ENCODE measurements at places on chromosomes 16 and 17.

DNA sequence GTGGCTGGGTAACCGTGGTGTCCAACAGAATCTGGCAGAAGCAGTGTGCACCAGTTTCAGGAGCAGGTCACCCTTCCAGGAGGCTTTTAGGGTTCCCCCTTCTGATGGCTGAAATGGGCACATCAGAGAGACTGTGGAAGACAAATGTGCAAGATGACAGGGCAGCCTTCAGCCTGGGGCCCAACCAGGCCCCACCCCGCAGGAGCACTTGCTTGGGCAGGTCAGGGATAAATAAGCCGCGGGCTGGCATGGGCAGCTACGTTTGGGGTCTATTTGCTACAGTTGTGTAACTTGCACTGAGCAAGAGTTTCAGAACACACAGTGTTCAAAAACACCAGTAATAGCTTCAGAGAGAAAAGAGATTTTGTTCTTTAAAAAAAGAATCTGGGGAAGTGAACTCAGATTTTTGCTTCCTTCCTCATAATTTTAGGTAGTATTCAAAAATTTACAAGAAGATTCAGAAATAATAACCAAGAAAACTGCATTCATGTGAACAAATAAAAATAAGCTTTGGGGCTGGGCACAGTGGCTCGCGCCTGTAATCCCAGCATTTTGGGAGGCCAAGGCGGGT is 44.9 kb upstream of the BAHCC1 start:
- no peak overlapping the region for H3K27ac ChIP-seq
- H3K36me3 ChIP-seq: no peaks in the 10 kb centered on the region
- H3K4me1 ChIP-seq: peaks cover 6% of the 10 kb centered on the region
- no peak overlapping the region for H3K4me3 ChIP-seq
- DNase-seq: no peak

DNA sequence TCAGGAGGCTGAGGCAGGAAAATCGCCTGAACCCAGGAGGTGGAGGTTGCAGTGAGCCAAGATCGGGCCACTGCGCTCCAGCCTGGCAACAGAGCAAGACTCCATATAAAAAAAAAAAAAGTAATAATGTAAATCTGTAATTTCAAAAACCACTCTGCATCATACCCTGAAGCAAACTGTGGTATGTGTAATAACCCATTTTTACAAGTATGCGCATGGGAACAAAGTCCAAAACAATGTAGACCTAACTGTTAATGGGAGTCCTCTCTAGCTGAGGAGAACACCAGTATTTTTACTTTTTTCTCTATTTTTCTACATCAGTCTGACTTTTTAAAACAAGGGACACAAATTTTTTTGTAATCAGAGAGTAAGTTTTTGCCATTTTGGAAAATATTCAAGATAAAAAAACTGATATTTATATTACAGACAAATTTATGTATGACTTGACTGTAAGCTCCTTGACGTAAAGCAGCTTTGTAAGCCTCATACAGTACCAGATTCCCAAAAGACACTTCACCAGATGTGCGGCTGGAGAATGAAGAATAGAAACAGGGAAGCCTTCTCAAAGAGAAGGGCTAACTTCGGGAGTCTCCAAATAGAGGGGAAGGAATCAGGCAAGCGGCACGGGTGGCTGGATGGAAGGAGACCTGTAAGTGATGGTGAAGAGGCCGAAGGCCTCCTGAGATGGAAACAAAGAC is 25.7 kb downstream of the CMTM4 start:
- H3K36me3 ChIP-seq: no peaks in the 10 kb centered on the region
- H3K4me1 ChIP-seq: no peaks in the 10 kb centered on the region
- H3K27ac ChIP-seq: no peak overlapping the region
- H3K27me3 ChIP-seq: no peaks in the 10 kb centered on the region
- H3K4me3 ChIP-seq: no peak overlapping the region
- no peak for DNase-seq

GRCh38 chr17:8289103-8289397 is 580 bp downstream of the RANGRF start:
- no peak overlapping the region for H3K27ac ChIP-seq
- DNase-seq: no peak
- H3K4me3 ChIP-seq: peak overlapping the region; percentile 74

DNA sequence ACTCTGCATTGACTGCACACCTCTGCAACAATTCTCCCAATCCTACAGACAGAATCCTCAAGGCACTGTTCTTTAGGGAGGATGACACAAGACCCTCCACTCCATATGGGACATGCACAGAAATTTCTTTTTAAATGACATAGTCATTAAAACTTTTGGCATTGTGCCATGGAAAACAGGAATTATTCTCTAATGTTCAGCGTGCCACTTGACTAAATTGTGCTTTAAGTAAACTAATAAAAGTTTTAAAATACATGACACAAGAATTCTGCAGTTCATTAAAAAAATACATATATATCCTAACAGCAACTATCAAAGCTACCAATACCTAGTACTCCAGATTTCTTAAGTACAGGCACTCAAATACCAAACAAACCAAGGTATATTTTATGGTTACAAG is 16.0 kb downstream of the CEP112 start:
- no peaks in the 10 kb centered on the region for H3K4me1 ChIP-seq
- no peaks in the 10 kb centered on the region for H3K36me3 ChIP-seq
- no peaks in the 10 kb centered on the region for H3K27me3 ChIP-seq
- peak; percentile 14 for DNase-seq

- no peak overlapping the region for H3K27ac ChIP-seq
- no peaks in the 10 kb centered on the region for H3K36me3 ChIP-seq
- no peak overlapping the region for H3K4me3 ChIP-seq
- H3K27me3 ChIP-seq: no peaks in the 10 kb centered on the region
These were observed 17.7 kb downstream of the ANKRD11 start for GRCh38 chr16:89472711-89473075.

- no peaks in the 10 kb centered on the region for H3K27me3 ChIP-seq
- peak; percentile 34 for DNase-seq
- peaks cover 14% of the 10 kb centered on the region for H3K4me1 ChIP-seq
These were observed 489 bp downstream of the ZC3H18 start for GRCh38 chr16:88570691-88571092.

DNA sequence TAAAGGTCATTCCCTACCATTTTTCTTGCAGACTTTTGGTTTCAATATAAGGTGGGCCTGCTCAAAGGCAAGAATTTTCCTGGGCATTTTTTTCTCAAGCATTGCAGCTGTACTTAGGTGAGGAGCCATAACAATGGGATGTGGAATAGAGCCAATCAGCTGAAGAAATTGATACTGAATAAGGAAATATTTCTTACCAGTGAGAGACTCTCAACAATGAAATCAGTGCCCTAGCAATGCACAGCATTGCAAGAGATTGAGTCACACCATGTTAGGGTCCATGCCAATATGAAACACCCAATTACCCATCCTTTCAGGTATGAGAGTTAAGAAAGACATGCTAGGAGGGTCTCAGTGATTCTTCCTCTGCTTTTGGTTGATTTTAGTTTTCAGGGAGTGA is 237.6 kb downstream of the SOX9 start:
- H3K4me1 ChIP-seq: no peaks in the 10 kb centered on the region
- H3K27ac ChIP-seq: no peak overlapping the region
- no peaks in the 10 kb centered on the region for H3K36me3 ChIP-seq
- H3K27me3 ChIP-seq: no peaks in the 10 kb centered on the region
- H3K4me3 ChIP-seq: no peak overlapping the region

DNA sequence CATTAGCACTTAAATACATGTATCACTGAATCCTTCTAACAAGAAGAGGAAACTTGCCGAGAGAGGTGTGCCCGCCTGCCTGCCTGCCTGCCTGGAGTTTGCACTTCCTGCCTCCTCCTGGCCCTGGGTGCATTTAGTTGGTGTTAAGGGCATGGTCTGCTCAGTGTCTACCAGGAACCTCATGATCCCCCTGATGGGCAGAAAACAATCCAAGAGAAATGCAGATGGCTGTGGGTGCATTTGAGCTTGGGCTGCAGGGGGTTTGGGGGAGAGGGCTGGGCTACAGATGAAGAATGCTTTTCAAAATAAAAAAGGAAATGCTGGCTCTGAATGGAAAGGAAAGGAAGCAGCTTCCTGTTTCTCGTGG is 10.1 kb downstream of the KSR1 start:
- no peaks in the 10 kb centered on the region for H3K36me3 ChIP-seq
- no peak overlapping the region for H3K27ac ChIP-seq
- DNase-seq: peak; percentile 36
- no peaks in the 10 kb centered on the region for H3K27me3 ChIP-seq
- no peak overlapping the region for H3K4me3 ChIP-seq
- peaks cover 11% of the 10 kb centered on the region for H3K4me1 ChIP-seq

DNA sequence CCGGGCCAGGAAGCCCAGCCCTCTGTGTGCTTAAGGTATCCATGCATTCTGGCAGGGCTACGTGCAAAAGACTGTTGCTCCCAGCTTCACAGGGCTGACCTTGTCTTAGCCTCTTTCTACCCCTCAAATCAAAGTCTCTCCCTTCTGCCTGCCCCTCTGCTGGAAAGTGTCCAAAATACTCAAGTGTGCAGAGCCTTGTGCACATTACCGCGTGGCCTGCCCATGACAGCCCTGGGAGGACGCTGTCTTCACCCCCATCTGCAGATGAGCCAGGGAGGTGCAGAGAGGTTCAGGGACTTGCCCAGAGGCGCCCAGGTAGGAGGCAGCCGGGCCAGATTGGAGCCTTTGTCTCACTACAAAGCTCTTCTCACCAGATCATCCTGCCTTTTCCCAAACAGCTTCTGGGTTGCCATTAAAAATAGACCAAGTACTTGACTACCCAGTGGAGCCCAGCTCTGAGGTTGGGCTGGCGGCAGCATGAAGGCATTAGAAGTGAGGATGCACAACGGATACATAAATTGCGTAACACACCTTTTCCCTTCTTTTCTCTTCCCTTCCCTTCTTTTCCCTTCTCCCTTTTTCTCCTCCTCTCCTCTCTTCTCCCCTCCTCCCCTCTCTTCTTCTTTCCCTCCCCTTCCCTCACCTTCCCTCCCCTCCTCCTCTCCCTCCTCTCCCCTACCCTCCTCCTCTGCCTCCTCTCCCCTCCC is 3.5 kb downstream of the CACNG4 start:
- H3K4me3 ChIP-seq: no peak overlapping the region
- no peak for DNase-seq
- H3K4me1 ChIP-seq: no peaks in the 10 kb centered on the region
- peaks cover 39% of the 10 kb centered on the region for H3K27me3 ChIP-seq
- no peaks in the 10 kb centered on the region for H3K36me3 ChIP-seq

- no peak overlapping the region for H3K27ac ChIP-seq
- no peak for DNase-seq
- peaks cover 9% of the 10 kb centered on the region for H3K36me3 ChIP-seq
- no peak overlapping the region for H3K4me3 ChIP-seq
- H3K27me3 ChIP-seq: no peaks in the 10 kb centered on the region
These were observed 14.6 kb downstream of the CCDC57 start for GRCh38 chr17:82198092-82198491.

GRCh38 chr17:64974750-64975317 is 55.6 kb upstream of the LRRC37A3 start:
- H3K4me3 ChIP-seq: peak overlapping the region; percentile 2
- peaks cover 17% of the 10 kb centered on the region for H3K4me1 ChIP-seq
- peak; percentile 35 for DNase-seq
- H3K27ac ChIP-seq: peak overlapping the region; percentile 90
- H3K36me3 ChIP-seq: no peaks in the 10 kb centered on the region

- peaks cover 13% of the 10 kb centered on the region for H3K4me1 ChIP-seq
- H3K4me3 ChIP-seq: no peak overlapping the region
- no peak for DNase-seq
- no peaks in the 10 kb centered on the region for H3K36me3 ChIP-seq
- H3K27ac ChIP-seq: no peak overlapping the region
These were observed 84.3 kb downstream of the ARHGAP23 start for GRCh38 chr17:38512473-38513058.

DNA sequence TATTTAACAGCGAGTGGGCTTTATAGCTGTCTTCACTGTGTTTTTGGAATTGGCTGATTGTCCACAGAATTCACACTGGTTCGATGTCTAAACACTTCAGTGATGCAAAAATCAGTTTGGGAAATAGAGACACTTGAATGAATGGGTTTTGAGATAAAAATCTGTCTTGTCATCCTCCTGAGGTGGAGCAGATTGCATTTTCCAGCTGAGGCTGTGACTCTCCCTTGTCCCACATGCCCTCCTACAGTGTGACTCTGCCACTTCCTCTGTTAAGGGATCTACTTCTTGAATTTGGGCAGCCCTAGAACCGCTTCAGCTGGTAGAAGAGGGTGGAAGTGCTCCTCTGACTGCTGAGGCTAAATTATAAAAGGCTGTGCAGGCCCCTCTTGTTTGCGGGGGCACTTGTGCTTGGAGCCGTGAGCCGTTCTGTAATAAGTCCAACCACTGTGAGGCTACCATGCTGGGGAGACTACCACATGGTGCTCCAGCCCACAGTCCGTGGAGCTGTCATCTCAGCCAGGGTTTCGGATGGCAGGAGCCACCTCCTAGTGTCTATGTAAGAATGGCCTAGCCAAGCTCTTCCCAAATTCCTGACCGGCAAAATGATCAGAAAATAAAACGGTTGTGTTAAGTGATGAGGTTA is 175.9 kb downstream of the SPECC1 start:
- no peaks in the 10 kb centered on the region for H3K36me3 ChIP-seq
- H3K4me3 ChIP-seq: no peak overlapping the region
- H3K27me3 ChIP-seq: no peaks in the 10 kb centered on the region
- H3K27ac ChIP-seq: no peak overlapping the region
- no peaks in the 10 kb centered on the region for H3K4me1 ChIP-seq

DNA sequence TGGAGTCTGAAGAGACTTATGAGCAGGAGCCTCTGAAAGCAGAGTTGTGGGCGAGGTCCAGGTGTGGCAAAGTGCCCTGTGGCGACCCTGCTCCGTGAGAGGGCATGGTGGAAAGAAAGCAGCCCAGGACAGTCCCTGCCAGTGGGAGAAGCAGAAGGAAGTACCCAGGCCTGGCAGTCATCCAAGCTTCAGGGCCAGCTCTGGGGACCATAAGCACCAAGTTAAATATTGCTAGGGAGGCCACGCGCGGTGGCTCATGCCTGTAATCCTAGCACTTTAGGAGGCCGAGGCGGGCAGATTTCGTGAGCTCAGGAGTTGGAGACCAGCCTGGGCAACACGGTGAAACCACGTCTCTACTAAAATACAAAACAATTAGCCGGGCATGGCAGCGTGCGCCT is 4.9 kb upstream of the ASGR1 start:
- no peak for DNase-seq
- H3K27me3 ChIP-seq: no peaks in the 10 kb centered on the region
- H3K4me1 ChIP-seq: no peaks in the 10 kb centered on the region
- H3K4me3 ChIP-seq: no peak overlapping the region

DNA sequence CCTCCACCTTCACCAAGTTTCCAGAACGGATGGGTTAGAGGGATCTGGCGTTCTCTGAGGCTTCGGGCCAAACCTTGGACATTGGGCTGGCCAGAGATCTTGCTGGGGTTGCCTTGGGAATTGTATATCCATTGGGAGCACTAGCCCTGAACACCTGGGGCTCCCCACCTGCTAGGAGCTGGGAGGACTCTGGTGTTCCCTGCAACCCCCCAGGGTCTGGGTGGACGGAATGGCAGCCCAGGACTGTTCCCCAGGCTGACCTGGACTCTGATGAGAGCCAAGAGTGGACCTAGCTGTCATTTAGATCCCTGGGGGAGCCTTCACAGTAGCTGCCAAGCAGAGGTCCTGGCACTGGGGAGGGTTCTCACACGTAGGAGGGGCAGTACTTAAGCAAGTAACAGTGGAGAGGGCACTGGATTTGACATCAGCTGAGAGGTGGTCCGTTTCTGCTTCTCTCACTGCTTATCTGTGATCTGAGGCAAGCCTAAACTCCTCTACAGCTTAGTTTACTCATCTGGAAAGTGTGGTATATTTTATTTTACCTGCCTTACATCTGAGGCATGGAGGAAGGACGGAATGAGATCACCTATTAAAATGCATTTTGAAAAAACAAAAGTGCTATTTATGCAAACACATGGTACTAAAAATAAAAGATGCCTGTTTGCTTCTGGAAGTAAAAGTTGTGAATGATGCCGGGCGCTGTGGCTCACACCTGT is 11.7 kb downstream of the SOCS3 start:
- H3K36me3 ChIP-seq: no peaks in the 10 kb centered on the region
- H3K27me3 ChIP-seq: no peaks in the 10 kb centered on the region
- H3K4me1 ChIP-seq: peaks cover 38% of the 10 kb centered on the region
- DNase-seq: no peak

Measured in endothelial cell of umbilical vein (primary cell).